Type B pancreatic cell (in vitro differentiated cells): ENCODE measurements at places on chromosomes 7 and 10. TPM values are rescaled to one million over a fixed set of nuclear protein-coding genes. Genes with fewer than 3 reads are reported as not detected.
A peak's percentile ranks its signal among the peaks of the same experiment; 100 is the strongest.

The CHN2 gene
- 19.7 and 34.0 TPM in 2 replicates for total RNA-seq

The PAPSS2 gene
- 21.1 and 23.8 TPM in 2 replicates for total RNA-seq

The PDE1C gene
- total RNA-seq = 4.7 and 8.5 TPM in 2 replicates

The GPRIN2 gene
- total RNA-seq = 4.4 and 7.0 TPM in 2 replicates

The CALCR gene
- total RNA-seq = 0.10 and 0.12 TPM in 2 replicates

The EGR2 gene
- total RNA-seq = 17.6 and 26.7 TPM in 2 replicates

The RPEL1 gene
- total RNA-seq = not detected in 2 replicates

The CTAGE4 gene
- total RNA-seq = 2.5 and 4.7 TPM in 2 replicates

The SYNPO2L gene
- total RNA-seq = 0.27 TPM in 1 of 2 replicates, not detected in the other

The CYP2C19 gene
- 3.7 and 6.8 TPM in 2 replicates for total RNA-seq

The AUTS2 gene
- total RNA-seq = 53.8 and 94.1 TPM in 2 replicates

The SLC13A1 gene
- total RNA-seq = 0.07 and 0.14 TPM in 2 replicates

GRCh38 chr7:100008525-100008924 is 6.9 kb upstream of the ZKSCAN1 start:
- H3K27ac ChIP-seq = peak overlapping the region; percentile 90
- DNase-seq = no peak
- H3K27me3 ChIP-seq = peaks cover 5% of the 10 kb centered on the region
- peak overlapping the region; percentile 54 for H3K4me3 ChIP-seq
- H3K36me3 ChIP-seq = no peaks in the 10 kb centered on the region

DNA sequence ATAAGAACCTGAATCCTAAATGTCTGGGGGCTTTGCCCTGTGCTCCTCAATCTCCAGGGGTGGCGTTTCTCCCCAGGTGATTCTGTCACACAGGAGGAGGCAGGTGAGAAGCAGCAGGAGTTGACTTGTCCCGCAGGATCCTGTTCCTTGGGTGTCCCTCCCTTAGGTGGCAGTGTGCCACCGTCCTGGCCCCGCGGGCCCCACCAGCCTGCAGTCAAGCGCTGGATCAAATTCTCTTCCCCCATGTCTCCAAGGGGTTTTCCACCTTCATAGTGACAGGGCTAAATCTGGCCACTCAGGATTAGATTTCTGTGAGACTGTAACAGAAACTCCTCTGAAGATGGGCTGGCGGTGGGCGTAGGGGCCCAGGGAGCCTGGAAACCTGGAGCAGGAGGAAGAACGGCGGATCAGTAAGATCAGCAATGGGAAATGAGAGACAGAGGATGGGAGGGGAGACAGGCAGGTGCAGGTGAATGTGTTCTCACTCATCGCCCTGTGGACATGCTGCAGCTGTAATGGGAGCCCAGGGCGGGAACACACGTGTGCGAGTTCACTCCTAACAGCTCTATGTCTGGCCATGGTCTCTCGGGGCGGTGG is 329.2 kb upstream of the COBL start:
- no peak overlapping the region for H3K4me3 ChIP-seq
- H3K27me3 ChIP-seq = peaks cover 22% of the 10 kb centered on the region

DNA sequence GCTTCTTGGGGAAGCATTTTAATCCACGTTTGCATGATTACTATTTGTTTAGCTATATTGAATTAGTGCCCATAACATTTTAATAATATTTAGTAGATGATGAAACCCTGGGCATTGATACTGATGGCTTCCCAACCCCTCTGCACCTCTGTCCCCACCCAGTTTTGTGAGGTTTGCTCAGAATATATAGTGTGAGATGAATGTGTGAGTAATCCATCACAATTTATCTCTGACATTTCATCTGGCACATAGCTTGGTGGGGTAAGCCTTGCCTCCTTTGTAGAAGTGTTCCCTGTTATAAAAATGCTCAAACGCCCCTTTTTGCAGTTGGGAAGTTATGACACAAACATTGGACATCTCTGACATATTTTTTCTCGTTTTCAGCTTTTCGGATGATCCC is 104.2 kb downstream of the WNT2 start:
- no peak for DNase-seq
- peaks cover 19% of the 10 kb centered on the region for H3K36me3 ChIP-seq
- H3K4me1 ChIP-seq = peaks cover 13% of the 10 kb centered on the region
- no peak overlapping the region for H3K27ac ChIP-seq

GRCh38 chr10:102384606-102385429 is 10.7 kb upstream of the NFKB2 start:
- H3K4me1 ChIP-seq = no peaks in the 10 kb centered on the region
- H3K4me3 ChIP-seq = no peak overlapping the region
- DNase-seq = no peak
- H3K27me3 ChIP-seq = peaks cover 4% of the 10 kb centered on the region

GRCh38 chr7:39838326-39838725 is 111.7 kb upstream of the CDK13 start:
- peaks cover 52% of the 10 kb centered on the region for H3K27me3 ChIP-seq
- H3K4me3 ChIP-seq = no peak overlapping the region
- no peak overlapping the region for H3K27ac ChIP-seq
- H3K4me1 ChIP-seq = no peaks in the 10 kb centered on the region
- DNase-seq = no peak
- no peaks in the 10 kb centered on the region for H3K36me3 ChIP-seq

- no peak for DNase-seq
- H3K4me3 ChIP-seq = no peak overlapping the region
- H3K27ac ChIP-seq = peak overlapping the region; percentile 34
- H3K27me3 ChIP-seq = no peaks in the 10 kb centered on the region
- H3K36me3 ChIP-seq = peaks cover under 1% of the 10 kb centered on the region
These were observed 6.2 kb downstream of the PYROXD2 start for GRCh38 chr10:98408799-98409198.

GRCh38 chr7:33692956-33693355 is 212.4 kb upstream of the BMPER start:
- peaks cover 8% of the 10 kb centered on the region for H3K36me3 ChIP-seq
- no peak overlapping the region for H3K4me3 ChIP-seq
- no peak overlapping the region for H3K27ac ChIP-seq

GRCh38 chr10:72242675-72243074 is 26.6 kb upstream of the ASCC1 start:
- DNase-seq = no peak
- H3K4me3 ChIP-seq = no peak overlapping the region
- peaks cover 5% of the 10 kb centered on the region for H3K36me3 ChIP-seq
- H3K27ac ChIP-seq = peak overlapping the region; percentile 83
- peaks cover 32% of the 10 kb centered on the region for H3K4me1 ChIP-seq
- H3K27me3 ChIP-seq = no peaks in the 10 kb centered on the region

- H3K27me3 ChIP-seq = no peaks in the 10 kb centered on the region
- no peak for DNase-seq
- no peaks in the 10 kb centered on the region for H3K4me1 ChIP-seq
These were observed 46.6 kb upstream of the VIPR2 start for GRCh38 chr7:159191236-159191635.

DNA sequence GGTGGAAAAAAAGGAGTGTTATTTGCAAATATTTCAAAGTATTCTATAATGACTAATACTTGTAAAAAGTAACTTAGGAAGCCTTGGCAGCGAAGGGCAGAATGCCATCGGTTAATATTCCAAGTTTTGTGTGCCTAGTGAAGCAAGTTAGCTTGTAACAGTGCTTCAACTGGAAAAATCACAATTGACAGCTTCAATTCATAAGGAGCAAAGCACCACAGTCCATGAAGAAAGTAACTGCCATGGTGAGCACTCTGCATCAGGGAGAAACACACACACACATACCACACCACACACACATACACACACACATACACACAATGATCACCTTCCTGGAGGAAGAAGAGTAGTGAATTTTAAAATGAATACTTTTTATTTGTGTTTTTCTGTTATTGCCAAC is 298.3 kb downstream of the CNTNAP2 start:
- DNase-seq = no peak
- peaks cover 24% of the 10 kb centered on the region for H3K27me3 ChIP-seq
- H3K36me3 ChIP-seq = no peaks in the 10 kb centered on the region
- no peak overlapping the region for H3K27ac ChIP-seq

GRCh38 chr7:117364339-117365080 is 41.7 kb upstream of the WNT2 start:
- DNase-seq = no peak
- H3K27me3 ChIP-seq = no peaks in the 10 kb centered on the region
- no peak overlapping the region for H3K4me3 ChIP-seq
- no peaks in the 10 kb centered on the region for H3K36me3 ChIP-seq
- H3K4me1 ChIP-seq = no peaks in the 10 kb centered on the region
